ENCODE measurements at places on chromosomes 4 and X.

DNA sequence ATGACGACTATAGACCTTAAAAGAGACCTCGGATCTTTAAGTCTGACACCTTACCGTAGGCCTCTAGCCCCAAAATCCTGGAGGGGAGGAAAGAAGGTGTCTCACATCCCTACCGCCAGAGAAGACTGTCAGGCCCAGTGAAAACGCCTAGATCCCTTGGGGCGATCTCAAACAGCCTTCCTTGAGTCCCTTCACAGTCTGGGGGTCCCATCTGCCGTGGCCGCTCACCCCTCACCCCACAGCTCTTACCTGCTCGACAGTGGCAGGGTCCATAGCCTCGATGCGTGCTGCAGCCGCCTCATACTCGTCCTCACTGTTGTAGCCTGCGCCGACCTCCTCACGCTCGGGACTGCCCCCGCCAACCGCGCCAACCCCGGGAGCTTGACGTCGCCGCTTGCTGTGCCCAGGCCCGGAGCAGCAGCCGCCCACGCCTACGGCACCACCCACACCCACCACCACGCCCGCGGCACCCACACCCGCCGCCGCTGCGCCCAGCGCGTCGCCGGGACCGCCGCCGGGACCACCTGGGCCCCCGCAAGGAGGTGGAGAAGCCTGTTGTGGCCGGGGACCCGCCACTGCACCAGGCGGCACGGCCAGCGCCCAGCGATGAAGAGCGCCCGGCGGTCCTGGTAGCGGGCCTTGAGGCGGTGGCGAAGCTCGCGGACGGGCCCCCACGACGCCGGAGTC lies 536 bp downstream of the OTUD5 start:
- DNase-seq = no peak

GRCh38 chr4:153652051-153652784 lies 31.9 kb upstream of the TLR2 start:
- no peak for DNase-seq

DNA sequence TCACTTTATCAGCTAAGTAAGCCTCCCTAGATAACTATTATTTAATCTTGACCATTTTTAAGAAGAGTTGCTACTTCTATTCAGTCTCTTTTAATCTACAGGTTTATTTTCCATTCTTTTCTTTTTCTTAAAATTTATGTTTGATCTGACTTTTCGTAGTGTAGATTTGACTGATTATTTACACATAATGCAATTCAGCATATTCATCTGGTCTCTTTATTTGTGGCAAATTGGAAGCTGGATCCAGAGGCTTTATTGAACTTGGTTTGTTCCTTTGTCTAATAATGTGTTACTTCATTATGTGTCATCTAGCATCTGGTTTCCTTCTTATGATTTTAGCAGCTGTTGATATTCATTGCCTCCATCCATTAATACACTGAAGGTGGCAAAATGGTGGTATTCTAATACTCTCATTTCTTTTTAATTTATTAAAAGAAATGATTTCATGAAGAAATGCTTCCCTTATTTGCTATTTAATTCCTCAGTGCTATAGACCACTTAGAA lies 113.0 kb downstream of the FBXW7 start:
- DNase-seq = no peak

DNA sequence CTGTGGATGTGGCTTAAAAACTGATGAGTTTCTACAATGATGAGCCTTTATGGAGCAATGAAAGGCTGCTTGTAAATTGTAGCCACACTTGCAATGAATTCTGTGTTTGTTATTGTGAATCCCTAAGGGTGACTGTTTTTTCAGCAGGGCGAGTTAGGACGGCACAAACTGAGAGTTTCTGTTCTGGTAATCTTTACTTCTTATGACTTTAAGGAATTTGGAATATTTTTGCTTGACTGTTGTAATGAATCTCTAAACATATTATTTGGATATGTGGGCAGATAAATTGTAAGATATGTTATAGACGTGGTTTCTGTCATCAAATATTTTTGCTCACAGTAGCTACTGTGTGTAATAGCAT lies 22.2 kb downstream of the RBPJ start:
- DNase-seq = no peak

- peak; percentile 18 for DNase-seq
Measured at GRCh38 chr4:103934178-103934789, 214.5 kb upstream of the TACR3 start.

DNA sequence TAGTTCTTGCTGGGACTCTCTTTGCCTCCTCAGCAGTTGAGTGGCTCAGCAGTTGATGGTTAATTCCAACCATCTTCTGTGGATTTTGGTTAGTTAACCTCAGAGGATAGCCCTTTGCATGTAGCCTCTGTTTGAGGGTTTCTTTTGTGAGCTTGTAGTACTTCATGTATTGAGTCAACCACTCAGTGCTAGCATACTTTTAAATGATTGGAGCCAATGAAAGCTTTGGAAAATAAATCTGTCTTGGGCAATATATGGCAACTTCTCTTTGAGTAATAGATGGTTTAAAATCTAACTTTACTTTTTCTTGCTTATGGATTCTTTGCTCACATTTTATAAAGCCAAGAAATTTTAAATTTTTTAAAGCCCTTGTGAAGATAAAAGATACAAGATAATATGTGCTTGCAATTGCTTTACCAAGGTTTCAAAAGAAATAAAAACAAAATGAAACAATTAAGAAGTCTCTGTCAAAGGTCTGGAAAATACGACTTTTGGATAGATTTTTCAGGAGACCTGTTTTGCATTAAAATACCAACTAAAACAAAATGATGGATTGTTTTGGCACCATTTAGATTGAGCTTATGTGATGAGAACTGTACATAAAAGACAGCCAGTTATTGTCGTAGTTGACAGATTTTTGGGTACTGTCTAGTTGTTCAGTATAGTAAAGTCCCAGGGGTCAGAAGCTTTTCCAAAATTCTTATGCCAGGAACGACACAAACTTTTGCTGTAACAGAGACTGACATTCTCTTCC lies 181.9 kb downstream of the SPRY1 start:
- no peak for DNase-seq

GRCh38 chr4:184968784-184969201 lies 49.5 kb upstream of the HELT start:
- no peak for DNase-seq

- DNase-seq = no peak
Measured at GRCh38 chr4:150363721-150364688, 217.9 kb upstream of the MAB21L2 start.

DNA sequence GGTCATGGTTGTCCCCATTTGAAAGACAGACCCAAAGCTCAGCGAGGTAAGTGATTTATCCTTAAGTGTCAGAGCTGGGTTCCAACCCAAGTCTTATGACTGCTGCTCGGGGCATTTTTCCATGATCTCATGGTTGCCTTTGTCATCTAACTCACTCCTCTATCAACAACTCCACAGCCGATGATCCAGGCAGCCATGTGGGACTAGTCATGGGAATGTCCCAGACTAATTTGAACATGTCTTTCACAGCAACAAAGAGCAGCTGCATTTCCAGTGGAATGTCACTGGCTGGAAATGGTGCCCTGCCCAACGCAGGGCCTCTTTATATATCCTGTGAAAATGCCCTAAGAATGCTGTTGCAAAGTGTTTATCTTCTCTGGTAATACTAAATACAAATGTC lies 284.8 kb upstream of the PPARGC1A start:
- peak; percentile 44 for DNase-seq

- no peak for DNase-seq
Measured at GRCh38 chr4:16262188-16262587, 35.9 kb upstream of the TAPT1 start.

DNA sequence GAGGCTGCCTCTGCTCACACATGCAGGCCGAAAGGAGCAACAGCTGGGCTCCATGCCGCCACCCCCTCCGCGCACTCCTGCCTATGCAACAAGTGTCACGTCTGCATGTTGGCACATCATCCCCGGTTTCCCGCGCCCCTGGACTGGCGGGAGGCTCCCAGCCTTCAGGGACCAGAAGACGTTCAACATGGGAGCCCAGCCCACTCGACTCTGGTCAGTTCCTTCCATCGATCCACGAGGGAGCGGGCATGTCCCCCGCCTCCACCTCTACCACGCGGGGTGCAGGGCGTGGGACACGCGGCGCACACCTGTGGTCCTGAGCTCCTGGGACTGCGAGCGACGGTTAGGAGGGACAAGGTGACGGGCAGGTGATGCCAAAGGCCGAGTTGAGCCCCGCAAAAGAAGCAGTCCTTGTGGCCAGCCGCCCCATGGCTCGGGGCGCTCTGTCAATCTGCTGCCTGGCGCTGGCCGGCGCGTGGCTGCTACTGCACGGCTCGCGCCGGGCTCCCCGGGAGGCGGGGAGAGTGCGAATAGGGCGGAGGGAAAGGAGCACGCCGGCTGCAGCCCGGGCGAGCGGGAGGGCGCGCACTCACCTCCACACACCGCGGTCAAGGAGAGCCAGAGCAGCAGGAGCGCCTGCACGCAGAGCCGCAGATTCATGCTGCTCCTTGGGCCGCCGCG lies 645 bp downstream of the APLN start:
- no peak for DNase-seq

DNA sequence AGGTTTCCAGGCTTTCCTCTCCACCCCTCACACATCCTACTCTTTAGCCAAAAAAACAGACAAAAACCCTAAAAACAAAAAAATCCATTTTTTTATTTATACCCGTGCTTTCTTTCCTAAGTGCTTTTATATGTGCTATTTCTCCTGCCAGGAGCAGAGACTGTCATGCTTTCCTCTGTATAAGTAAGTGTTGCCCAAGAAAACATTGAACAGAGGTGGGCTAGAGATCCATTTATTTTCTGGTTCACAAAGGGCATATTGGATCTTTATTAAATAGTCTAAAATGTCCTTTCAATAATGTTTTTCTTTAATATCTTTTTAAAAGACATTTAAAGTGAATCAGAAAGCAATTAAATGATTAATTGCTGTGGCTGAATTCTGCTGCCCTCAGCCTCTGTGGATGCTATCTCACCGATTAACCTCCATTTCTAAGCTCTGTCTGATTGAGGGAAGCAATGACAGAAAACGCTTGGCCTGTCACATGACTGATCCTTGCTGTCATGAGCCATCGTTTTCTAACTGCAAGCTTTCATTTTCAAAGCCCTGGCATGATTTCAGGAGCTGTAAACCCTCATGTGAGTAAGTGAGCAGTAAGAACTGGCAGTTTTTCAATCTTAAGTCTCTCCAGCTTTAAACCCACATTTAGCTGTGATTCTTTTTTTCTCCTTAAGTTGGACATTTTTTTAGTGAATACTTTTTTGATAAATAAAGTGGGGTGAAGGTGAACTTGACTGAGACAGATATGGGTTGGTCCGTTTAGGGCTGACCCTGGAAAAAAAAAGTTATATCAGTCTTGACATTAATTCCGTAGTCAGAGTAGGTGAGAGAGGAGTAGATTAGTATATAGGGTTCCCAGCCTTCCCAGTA lies 180.7 kb upstream of the PGRMC2 start:
- peak; percentile 93 for DNase-seq

GRCh38 chr4:160143574-160143973 lies 1040.7 kb downstream of the RAPGEF2 start:
- no peak for DNase-seq

DNA sequence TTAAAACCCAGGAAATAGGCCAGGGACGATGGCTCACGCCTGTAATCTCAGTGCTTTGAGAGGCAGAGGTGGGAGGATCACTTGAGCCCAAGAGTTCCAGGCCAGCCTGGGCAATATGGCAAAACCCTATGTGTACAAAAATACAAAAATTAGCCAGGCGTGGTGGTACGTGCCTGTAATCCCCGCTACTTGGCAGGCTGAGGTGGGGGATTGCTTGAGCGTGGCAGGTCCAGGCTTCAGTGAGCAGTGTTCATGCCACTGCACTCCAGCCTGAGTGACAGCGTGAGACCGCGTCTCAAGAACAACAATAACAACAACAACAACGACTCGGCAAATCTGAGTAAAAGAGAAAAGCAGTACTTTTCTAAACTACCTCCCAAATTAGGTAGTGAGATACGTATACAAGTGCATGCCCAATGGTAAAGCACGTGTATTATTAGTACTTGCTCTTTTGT lies 13.0 kb upstream of the NDUFC1 start:
- DNase-seq = no peak

DNA sequence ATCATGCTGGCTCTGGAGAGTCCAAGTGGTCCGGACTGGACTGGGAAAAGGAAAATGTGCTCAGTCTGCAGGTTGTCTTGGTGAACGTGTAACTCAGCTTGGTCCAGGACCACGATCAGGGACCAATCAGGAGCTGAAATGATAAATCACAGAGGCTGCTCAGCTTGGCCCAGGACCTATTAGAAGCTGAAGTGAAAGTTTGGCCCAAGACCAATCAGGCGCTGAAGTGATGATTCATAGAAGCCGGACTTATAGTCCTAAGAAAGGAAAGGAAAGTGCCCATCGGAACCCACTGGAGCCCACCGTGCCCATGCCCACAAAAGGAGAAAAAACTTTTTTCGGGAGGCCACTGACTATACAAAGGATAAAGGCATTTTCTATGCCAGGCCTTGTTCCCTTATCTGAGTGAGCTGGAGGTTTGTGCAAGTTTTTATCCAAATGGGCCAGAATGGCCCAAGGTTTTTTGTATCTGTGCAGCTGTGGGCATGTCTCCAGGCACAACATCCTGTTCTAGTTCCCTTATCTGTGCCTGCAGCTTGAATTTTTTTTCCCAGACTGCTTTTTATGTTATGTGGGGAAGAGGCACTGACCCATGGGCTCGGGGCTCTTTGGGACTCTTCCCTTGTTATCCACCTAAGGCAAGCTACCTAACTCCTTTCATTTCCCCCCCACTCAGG lies 194.4 kb downstream of the FAM133A start:
- peak; percentile 4 for DNase-seq

DNA sequence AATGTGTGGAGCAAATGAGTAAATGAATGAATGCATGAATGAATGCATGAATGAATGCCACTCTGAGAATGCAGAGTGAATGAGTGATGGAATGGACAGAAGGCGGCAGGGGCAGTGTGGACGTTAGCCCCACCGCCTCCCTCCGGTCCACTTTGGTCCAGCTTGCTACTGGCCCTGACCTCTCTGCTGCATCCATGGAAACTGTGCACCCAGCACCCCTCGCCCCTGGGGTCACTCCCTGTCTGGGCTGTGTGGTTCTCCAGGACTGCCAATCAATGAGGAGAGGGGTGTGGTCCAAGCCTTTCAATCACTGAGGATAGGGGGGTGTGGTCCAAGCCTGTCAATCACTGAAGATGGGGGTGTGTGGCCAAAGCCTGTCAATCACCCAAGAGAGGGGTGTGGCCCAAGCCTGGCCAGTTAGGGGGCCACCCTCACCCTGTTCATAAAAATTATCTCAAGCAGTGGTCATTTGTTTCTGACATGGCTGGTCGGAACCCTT lies 39.2 kb upstream of the ASMTL start:
- no peak for DNase-seq

DNA sequence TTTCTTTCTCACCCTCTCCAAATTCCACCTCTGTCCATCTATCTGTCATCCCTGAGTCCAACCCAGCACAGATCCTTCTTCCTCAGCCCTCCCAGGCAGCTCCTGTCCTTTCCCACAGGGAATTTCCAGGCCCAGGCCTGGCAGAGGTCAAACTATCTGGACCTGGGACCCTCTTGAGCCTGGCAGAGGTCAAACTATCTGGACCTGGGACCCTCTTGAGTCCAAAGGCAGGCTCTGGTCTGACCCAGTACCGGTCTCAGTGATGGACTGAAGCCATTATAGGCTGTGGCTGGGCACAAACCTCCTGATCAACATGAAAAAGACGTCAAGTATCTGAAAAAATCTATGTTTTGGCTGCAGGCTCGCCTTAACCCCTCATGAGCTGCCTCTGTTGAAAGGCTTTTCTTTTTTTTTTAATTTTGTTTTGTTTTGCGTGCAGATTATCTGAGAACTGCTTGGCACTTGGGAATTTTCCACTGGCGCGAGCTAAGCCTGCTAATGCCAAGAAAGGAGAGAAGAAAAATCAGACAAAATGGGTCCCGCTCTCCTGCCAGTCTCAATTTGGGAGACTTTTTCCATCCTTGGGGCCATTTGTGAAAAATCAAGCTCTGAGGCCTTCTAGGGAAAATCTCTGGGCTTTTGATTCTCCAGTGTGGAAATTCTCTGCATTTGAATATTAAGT lies 31.2 kb downstream of the MSX1 start:
- DNase-seq = no peak

Data from H4 (cell line).